ENCODE measurements at places on chromosomes 4 and X.

DNA sequence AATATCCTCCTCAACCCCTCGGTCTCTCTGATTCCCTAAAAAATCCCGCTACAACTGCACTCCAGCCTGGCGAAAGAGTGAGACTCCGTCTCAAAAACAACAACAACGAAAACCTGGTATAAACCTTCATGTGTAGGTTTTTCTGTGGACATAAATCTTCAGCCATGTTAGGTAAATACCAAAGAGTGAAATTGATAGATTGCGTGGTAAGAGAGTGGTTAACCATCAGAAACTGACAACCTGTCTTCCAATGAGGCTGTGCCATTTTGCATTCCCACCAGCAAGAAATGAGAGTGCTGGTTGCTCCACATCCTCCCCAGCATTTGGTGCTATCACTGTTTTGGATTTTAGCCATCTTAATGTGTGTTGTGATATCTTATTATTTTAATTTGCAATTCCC, 10.9 kb downstream of the TBC1D19 start:
- no peak for DNase-seq

- no peak for DNase-seq
Measured at GRCh38 chr4:3375688-3376087, 66.1 kb upstream of the HGFAC start.

- no peak for DNase-seq
Measured at GRCh38 chr4:98210281-98210680, 50.9 kb upstream of the RAP1GDS1 start.

DNA sequence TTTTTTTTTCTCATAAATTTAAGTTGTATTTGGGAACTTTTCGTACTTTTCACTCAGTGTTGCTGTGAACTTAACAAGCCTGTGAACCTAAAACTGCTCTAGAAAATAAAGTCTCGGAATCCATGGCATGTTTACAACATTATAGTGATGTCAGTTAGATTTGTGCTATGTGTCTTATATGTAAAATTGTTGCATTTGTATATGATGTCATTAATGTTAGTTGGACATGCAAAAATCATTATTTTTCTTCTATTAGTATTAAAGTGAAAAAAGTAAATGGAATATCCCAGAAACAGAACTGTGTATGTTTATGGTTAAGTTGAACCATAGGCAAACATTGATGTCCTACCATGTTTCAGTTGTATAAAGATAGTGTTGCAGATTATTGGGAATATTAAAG, 85.2 kb downstream of the STIM2 start:
- no peak for DNase-seq

- no peak for DNase-seq
Measured at GRCh38 chrX:8586953-8587352, 122.3 kb downstream of the VCX3B start.

DNA sequence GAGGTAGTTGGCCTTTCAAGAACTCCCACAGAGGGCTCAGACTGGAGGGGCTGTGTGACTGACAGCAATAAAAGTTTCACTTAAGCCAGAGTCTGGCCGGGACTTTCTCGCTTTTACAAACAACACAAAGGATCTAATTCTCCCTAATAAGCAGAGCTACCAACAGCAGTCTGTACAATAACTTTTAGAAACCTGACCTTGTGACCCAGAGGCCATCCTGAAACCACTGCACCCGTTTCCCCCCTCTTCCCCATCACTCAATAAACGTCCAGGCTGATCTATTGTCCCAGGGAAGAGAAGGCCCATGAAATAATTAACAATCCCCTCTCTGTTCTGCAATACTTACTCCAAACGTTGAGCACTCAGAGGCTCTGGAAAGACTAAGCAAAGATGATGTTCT, 442.4 kb downstream of the ZIC3 start:
- DNase-seq = no peak

- no peak for DNase-seq
Measured at GRCh38 chr4:128287141-128287870, at the start of gene PGRMC2. Gene PGRMC2, minus strand, starts transcription at chr4:128287813. Its CDS starts 23 bp downstream, at chr4:128287790.

DNA sequence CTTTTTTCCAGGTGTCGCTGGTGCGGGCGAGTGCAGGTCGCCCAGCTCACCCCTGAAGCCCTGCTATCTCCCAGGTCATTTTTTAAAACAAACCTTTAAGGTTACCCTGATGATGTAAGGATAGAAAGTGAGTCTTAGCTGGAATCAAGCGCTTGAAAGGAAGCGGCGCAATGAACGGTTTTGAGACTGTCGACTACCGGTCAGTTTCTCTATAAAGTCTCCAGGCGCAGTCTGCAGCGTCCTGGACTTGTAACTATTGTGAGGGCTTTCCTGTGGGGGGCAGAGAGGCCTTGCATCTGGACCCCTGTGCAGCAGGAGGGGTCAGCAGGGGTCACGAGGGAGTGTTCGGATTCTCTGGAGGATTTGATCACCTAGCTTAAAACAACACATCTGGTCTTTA, 1.6 kb downstream of the KIT start:
- DNase-seq = no peak
